ENCODE measurements at places on chromosomes 6 and 20.

DNA sequence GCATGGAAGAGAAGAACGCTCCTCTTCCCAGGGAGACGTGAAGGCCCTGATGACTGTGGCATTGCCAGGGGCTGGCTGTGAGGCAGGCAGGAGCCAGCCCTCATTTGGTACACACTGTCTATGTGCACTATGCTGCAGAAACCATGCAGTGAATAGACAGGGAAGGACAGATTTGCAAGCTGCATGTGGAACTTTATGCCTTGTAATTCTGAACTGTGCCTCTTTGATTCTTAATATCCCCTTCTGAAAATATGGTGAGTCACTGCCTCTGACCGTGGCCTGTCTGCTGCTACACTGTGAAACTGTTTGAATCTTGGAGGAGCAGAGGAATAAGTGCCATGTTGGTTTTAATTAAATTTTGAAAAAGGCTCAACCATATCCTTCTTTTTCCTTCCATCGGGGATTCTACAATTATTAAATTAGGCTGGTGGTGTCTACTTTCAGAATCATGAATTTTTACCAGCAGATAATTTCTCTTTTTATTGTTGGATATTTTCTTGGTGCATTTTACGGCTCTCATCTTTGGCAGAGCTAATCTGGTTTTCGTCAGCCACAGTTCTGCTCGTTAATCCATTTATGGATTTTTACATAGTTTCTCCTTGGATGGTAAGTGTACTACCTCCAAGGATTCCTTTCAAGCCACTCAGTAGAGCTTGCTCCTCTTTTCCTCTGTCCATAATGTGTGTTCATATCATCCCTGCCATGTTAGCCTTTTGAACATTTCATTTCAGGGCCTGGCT lies 301.0 kb upstream of the SLC35B3 start:
- DNase-seq: no peak

GRCh38 chr20:44967207-44967807 lies 995 bp downstream of the STK4 start:
- DNase-seq: no peak

- DNase-seq: no peak
Observed at GRCh38 chr6:152532556-152533422, 104.4 kb downstream of the SYNE1 start.

DNA sequence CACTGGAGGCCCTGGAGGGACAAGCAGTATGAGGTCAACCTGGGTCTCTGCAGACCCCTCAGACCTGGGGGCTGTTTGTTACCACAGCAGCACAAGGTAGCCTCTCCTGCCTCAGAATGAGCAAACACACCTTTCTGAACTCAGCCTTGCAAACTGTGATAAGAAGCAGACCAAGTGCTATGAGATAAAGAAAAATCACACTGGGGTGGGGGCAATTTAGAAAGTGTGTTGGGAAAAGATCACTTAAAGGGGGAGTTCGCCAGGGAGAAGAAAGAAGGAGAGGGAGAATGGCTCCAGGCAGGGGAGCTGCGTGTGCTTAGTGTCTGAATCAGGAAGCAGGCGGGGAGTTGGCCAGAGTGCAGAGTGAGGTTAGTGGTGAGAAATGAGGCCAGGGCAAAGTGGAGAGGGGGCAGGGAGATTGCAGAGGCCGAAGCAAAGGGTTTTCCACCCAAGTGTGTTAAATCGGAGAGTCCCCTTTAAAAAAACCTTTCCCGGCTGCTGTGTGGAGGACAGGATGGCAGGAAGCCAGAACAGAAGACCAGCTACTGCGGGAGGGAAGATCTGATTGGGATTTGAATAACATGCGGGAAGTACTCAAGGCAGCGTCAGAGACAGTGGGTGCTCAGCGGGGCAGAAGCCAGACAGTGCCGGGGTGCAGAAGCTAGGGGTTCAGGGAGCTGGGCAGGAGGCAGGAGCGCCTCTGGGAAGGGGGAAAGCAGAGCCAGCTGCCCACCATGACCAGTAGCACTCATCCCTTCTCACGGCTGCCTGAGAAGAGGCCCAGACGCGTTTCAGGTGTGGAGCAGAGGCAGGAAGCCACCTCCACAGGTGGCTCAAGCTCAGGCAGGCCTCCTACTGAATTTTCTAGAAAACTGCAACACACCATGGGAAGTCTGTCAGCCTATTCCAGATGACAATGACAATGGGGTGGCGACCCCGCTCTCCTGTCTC lies 9.0 kb downstream of the ADA start:
- DNase-seq: no peak

- DNase-seq: no peak
Observed at GRCh38 chr6:143126574-143126941, 65.9 kb downstream of the AIG1 start.

All from HAP-1 (cell line).